ENCODE measurements at places on chromosomes 16 and 17. TPM values are rescaled to one million over a fixed set of nuclear protein-coding genes. Genes with fewer than 3 reads are reported as not detected.

Gene NPIPA8
- polyA plus RNA-seq: 2.3 TPM

Gene SEZ6L2
- polyA plus RNA-seq: 3.4 TPM

Gene PIPOX
- polyA plus RNA-seq: 0.11 TPM

Gene CSH1
- not detected for polyA plus RNA-seq

Measured in mammary epithelial cell (primary cell).